ENCODE measurements at places on chromosomes 6 and 20.

DNA sequence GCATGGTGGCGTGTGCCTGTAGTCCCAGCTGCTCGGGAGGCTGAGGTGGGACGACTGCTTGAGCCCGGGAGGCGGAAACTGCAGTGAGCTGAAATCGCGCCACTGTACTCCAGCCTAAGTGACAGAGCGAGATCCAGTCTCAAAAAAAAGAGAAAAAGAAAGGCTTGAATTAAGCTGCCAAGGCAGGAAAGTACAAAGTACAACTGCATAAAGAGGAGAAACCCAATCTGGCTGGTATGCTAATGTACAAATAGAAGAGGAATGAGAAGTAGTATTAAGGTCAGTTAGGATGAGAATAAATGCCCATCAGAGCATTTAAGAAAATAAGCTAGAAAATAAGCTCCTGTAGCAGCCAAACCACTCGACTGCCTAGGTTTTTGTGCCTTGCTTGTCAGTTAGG is 23.1 kb upstream of the RPN2 start:
- no peak for DNase-seq

DNA sequence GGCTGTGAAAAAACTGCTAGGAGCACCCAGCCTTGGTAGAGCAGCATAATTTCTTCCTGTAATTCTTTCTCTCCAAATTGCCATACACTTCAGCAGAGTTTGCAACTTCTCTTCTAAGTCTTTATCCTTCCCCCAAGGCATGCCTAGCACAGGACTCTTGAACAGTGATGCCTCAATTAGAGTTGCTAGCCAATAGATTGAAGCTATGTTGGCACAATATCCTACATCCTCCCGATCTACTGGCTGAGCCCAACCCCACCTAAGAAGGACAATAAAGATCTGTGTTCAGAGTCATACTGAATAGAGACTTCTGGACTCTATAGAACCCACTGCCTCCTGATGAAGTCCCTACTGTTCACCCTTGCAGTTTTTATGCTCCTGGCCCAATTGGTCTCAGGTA is at the start of gene DEFB126:
TSS of gene DEFB126 (plus strand) at position 301 of the 400 bp plus-strand sequence. CDS start at position 340, 39 bp downstream.
- no peak for DNase-seq

GRCh38 chr6:53162606-53163005 is 14.0 kb upstream of the GCM1 start:
- DNase-seq, result peak; percentile 8

DNA sequence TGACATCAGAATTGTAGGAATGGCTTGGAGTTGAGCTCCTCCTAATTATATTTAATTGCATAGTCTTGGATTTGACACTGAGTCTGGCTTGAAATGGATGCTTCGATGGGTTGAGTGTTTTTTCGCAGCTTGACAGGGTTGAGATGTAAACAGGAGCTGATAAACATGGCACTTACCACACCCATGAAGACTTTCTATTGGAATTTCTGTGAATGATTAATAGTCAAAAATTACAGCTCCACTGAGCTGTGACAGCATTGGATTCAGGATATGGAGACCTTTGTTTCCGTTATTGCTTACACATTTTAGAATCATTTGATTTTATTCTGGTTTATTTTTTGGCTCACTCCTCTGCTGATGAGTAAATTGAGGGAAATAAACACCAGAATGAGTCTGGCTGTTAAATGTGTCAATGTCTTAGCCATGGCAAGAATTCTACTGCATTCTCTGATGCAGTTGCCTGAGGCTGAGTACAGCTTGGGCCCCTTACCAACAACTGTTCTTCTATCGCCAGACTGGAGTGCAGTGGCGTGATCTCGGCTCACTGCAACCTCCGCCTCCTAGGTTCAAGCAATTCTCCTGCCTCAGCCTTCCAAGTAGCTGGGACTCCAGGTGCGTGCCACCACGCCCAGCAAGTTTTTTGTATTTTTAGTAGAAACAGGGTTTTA is 128.1 kb upstream of the DOK5 start:
- no peak for DNase-seq

DNA sequence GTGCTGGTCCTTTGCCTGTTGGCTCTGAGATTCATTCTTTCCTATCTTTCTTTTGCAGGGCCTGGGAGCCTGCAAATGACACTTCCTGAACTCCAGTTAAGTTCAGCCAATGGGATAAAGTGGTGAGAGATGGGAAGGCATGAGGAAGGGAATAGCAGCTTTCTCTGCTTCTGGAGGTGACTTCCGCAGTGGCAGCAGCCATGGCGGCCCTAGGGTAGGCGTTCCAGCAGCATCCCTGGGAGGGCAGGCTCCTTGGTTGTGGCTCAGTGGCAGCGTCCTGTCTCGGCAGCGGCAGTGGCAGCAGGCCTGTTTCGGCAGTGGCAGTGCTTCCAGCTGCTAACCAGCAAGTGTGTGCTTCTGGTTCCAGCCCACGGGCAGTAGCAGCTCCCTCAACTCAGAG is 7.3 kb upstream of the MDFI start:
- DNase-seq, result no peak

DNA sequence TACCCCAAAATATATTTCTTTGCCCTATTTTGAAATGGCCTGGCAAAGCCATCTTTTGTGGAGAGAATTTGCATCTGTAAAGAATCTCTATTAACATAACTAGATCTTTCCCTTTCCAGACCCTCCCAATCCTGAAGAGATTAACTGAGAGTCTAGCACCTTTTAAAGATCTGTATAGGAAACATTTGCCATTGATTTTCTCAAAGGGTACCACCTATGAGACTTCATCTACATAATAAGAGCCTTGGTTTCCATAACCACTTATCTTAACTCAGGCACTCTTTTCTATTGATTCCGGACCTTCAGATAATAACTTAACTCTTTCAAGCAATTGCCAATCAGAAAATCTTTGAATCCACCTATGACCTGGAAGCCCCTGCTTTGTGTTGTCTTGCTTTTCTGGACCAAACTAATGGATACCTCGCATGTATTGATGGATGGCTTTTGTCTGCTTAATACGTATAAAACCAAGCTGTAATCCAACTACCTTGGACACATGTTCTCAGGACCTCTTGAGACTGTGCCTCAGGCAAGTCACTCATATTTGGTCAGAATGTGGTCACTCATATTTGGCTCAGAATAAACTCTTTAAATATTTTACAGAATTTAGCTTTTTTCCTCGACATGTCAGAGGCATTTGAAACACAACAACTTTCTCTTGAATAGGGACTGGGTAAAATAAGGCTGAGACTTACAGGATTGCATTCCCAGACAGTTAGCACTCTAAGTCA is 31.4 kb downstream of the SLC22A2 start:
- no peak for DNase-seq

DNA sequence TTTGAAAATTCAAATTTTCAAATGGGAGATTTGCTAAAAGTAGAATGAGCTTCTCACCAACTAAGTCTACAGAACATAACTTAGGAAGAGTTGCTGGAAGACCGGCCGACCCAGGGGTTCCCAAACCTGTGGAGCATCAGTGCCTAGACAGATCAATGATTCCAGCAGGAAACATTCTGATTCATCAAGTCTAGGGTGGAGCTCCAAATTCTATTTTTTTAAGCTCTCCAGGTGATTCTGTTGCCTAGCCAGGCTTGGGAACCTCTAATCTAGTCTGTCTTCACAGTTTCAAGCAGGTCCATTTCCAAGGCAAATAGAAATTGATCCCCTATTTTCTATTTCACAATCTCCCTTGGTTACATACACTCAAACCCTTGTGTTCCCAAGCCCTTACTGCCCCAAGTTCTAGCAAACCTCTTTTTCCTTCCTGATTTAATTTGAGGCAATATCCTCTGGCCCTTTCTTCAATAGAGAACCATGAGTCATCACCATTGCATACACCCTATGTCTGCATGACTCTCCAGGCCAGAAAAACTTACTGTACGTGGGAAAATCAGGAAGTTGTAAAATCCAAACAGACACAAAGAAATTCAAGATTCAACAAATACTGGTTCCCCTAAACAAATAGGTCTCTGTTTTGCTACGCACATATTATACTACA is 8.9 kb downstream of the ATXN1 start:
- peak; percentile 89 for DNase-seq

DNA sequence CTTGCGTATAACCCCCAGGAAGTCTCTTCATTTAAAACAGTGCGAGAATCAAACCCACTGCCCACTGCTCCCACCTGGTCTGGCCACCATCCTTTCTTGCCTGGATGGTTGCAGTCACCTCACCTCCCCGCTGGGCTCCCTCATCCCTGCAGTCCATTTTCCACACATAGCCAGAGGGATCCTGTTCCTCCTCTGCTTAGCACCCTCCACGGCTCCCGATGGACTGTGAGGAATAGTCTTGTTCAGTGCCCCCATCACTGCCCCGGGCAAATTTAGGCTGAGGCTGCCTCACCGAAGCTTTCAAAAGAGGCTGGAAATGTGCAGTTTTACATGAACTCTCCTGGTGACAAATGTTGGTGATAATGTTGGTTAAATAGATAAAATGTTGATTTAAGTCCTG is 17.7 kb downstream of the KCNG1 start:
- no peak for DNase-seq

GRCh38 chr6:83960664-83961063 is 72.9 kb upstream of the MRAP2 start:
- peak; percentile 5 for DNase-seq

- no peak for DNase-seq
These were observed 82.5 kb downstream of the PRL start for GRCh38 chr6:22214314-22214713.

GRCh38 chr20:57867807-57868206 is 158.0 kb upstream of the PMEPA1 start:
- no peak for DNase-seq

- no peak for DNase-seq
These were observed 651.6 kb downstream of the UTRN start for GRCh38 chr6:144936764-144937163.

- no peak for DNase-seq
These were observed 85.1 kb downstream of the GJA1 start for GRCh38 chr6:121520337-121521163.

DNA sequence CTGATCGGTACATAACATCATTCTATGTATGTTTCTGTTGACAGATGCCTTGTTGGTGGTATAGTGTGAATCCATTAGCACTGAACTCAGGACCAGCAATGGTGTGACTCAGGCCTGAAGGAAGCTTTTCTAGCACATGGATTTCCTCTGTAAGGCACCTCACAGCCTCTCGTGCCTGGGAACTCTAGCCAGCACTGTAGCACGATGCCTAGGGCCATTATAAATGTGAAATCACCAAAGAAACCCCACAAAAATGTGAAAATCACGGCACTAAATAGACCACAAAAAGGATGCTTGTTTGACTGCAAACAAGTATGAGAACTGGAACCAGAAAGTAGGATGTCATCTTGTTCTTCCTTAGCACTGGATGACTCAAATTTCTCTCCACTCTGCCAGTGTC is 63.7 kb upstream of the NKX2-2 start:
- no peak for DNase-seq

DNA sequence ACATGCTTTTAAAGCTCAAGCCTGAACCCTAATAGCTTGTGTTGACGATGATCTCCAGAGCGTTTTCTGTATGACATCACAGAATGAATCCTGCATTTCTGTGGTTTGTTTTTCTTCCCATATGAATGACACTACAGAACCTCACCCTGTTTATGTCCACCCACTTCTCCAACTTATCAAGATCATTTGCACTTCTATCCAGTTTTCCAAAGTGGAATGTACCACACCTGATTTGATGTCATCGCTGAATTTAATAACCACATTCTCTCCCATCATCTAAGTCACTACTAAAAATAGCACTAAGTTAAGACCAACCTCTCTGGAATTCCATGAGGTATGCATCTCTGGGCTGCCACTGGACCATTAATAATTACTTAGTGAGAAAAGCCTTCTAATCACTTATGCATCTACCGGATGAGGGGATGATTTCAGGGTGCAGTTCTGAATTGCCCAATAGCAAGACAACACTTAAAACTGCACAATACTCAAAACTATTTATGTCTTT is 33.3 kb upstream of the CITED2 start:
- DNase-seq, result no peak

DNA sequence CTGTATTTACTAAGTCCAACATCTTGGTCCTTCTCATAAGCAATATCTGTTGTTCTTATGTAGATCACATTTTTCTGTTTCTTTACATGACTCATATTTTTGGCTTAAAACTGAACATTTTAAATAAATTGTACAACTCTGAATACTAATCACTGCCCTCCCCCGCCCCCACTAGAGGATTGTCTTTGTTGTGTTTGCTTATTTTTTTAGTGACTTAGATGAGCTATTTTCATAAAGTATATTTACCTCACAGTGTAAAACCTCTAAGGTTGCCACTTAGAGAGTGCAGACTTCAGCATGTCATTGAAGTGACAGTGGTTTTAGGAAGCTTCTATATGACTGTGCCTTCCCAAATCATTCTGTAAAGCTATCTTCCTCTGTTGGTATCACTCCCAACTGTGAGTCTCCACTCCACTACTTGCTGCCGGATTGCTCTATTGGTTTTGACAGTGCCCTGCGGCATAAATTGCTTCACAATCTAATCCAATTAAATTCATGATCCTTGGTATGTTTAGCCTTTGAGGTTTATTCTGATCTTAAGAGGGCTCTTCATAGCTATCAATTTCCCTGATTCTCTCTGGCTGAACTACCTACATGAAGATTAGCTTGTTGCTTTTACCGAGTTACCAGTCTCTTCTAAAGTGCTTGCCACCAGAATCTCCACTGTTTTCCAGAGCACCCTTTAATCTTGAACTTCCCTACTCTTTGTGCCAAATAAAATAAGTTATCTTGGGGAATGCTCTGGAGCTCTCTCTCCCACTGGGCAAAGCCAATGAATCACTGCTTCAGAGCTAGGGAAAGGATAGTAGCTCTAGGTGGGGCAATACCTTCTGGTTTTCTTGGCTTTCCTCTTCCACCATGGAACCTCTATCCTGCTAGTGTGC is 33.0 kb downstream of the SPTLC3 start:
- no peak for DNase-seq

DNA sequence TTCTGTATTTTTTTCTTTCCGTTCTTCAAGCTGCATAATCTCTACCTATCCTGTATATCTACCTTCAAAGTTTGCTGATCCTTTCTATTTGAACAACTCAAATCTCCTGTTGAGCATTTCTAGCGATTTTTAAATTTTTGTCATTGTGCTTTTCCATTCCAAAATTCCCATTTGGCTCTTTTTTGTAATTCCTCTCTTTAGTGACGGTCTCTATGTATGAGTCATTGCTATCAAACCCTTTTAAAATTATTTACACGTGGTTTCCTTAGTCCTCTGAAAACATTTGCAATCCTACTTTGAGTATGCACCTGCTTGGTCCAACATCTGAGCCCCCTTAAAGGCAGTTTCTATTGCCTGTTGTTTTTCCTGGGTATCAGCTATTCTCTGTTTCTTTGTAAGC is 100.5 kb upstream of the FOXC1 start:
- DNase-seq, result no peak

GRCh38 chr20:17683218-17684076 is 1.4 kb upstream of the RRBP1 start:
- no peak for DNase-seq

DNA sequence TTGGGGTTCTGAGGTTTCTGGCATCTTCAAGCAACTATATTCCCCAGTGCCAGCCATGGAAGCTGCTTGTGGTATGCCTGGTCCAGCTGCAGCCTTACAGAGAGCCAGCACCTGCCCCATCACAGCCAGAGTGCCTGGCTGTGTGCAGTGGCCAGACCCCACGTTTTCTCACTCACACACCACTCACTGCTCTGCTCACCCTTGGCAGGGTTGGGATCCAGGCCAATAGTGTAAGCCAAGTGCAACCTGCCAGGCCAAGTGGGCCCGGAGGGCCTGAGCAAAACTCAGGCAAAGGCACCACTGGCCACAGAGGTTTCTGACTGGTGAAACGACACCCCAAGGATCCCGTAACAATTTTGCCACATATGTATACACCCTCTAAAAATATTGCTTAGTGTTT is 67.9 kb upstream of the EYA4 start:
- no peak for DNase-seq
